Omental fat pad (tissue), 4 donors: ENCODE measurements at places on chromosomes 13 and 19. TPM values are rescaled to one million over a fixed set of nuclear protein-coding genes. Genes with fewer than 3 reads are reported as not detected.

DNA sequence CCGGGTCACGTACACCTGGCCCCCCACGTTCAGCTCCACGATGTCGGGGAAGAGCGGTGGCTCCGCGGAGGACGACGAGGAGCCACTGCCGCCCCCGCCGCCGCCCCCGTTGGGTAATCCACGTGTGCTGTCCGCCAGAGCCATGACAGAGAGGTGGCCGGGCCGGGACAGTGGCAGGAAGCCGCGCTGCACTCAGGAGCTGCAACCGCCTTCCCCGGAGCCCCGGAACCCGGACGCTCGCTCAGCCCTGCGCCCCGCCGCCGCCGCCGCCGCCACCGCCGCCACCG, 257 bp downstream of the KCTD12 start:
- no peak for DNase-seq

GRCh38 chr19:34363094-34363493, 1.9 kb upstream of the GPI start:
- DNase-seq, result no peak

- peak; percentile 75 for DNase-seq
Observed at GRCh38 chr19:47296036-47296435, 13.6 kb upstream of the C5AR1 start.

- no peak for DNase-seq
Observed at GRCh38 chr13:89925107-89925506, 1422.4 kb upstream of the MIR17HG start.

DNA sequence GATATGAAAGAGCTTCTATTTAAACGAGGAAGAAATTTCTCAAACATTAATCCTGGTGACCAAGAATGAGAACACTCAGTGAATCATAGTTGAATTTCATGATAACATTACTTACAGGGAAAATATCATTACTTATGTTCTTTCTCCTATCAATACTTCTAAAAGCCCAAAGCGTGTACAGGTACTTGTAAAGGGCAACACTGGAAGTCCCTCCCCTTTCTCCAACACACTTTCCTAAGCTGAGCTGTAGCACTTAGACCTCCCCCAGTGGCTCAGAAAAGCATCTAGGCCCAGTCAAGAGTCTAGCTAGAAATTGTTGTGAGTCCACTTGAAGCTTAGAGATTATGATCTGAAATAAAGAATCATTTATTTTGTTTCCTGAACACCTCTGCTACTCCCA, 150.7 kb downstream of the ABCC4 start:
- DNase-seq, result no peak

- DNase-seq, result no peak
Observed at GRCh38 chr19:15161028-15161984, 39.5 kb downstream of the NOTCH3 start.

DNA sequence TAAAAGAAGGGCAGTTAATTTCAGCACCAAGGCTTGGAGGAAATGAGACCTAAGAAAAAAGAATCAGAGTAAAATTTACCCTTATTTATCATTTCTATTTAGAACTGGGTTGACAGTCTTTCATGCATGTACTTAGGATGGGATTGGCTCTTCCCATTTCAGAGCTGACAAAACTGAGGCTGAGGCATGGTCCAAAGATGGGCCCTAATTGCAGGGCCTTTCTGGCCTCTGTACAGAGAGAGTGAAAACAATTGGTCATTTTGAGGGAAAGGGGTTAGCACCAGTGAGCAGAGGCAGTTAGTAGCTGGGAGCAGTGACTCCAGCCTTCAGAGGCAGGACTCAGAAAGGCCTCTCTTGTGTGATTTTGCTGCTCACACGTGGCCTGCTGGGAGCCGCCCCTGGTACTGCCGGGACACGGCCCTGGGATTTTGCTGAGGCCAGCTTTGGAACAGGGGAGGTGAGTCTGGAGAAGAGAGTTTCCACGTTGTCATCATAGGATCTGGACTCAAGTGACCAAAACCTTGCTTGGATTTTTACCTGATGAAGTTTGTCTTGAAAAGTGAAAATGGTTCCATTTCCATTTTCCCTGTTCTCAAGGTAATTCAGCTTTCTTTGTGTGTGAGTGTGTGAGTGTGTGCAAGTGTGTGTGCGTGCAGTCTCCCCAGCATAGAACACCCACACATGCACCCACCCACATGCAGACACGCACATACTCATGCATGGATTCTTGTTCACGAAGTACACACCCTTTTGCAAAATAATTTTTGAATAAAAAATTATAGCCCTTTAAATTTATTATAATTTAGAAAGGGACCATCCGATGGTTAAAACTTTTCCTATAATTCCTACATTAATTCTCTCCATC, at the start of gene ZNF536:
TSS of gene ZNF536 (plus strand) at position 425 of the 865 bp plus-strand sequence. CDS start 71,179 bp downstream, outside the sequence.
- DNase-seq, result no peak

GRCh38 chr19:51375504-51376221, 3.2 kb upstream of the NKG7 start:
- DNase-seq, result no peak

GRCh38 chr19:2549701-2550191, 73.8 kb downstream of the GADD45B start:
- DNase-seq, result no peak

DNA sequence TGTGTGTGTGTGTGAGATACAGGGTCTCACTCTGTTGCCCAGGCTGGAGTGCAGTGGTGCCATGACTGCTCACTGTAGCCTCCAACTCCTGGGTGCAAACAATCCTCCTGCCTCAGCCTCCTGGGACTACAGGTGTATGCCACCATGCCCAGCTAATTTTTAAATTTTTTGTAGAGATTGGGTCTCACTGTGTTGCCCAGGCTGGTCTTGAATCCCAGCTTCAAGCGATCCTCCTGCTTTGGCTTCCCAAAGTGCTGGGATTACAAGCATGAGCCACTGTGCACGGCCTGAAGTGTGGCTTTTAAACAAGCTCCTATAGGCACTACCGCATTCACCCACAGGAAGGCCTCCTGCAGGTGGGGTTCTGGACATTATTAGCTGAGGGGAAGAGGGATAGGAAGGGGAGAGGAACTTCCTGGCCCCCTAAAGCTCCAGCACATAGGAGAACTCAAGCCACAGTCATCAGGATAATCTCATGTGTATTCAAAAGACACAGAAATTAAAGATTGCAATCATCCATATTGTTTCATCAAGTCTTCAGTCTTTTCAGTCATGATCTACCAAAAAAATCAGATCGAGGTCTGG, 24.8 kb upstream of the SLC46A3 start:
- no peak for DNase-seq

DNA sequence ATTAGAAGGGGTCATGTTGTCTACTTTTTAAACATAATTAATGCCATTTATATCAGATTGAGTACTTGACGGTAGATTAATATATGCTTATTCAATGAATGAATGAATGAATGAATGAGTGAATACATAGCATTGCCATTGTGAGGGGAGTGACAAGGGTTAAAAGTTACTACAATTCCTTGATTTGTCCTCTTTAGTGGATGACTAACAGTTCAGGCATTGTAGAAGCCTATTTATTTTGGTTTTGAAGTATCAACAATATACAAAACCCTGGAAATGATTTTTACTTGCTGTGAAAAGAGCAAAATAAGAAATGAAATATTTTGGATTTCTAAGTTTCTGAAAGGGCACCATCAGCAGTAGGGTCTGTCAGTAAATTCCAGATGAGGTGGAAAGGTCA, 122.7 kb downstream of the CYSLTR2 start:
- DNase-seq, result no peak

DNA sequence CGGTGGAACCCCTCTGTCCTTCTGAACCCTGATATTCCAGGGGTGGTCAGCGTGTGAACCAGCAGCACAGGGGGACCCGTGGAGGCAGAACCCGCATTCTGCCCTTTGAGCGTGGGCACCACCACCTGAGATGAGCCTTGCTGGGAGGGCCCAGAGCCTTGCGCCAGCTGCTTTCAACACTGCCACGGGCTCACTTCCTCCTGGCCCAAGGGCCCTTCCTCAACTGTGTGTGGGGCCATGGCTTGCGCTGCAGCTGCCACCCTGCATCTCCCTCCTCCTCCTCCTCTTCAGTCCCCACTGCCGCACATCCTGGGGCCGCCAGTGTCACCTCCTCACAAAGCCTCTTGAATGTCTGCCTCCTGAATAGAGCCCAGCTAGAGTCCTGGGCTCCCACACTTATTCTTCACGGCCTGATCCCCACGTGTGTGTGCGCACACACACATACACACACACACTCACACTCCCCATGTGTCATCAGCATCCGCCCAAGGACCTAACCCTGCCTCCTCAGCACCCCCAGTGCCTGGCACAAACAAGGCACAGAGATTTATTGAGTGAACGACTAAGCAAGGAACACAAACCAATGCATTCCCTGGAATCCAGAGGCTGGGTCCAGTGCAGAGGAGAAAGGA, 26.9 kb upstream of the TMEM160 start:
- no peak for DNase-seq

- DNase-seq, result no peak
Observed at GRCh38 chr19:45110851-45111266, 17.9 kb downstream of the PPP1R37 start.

DNA sequence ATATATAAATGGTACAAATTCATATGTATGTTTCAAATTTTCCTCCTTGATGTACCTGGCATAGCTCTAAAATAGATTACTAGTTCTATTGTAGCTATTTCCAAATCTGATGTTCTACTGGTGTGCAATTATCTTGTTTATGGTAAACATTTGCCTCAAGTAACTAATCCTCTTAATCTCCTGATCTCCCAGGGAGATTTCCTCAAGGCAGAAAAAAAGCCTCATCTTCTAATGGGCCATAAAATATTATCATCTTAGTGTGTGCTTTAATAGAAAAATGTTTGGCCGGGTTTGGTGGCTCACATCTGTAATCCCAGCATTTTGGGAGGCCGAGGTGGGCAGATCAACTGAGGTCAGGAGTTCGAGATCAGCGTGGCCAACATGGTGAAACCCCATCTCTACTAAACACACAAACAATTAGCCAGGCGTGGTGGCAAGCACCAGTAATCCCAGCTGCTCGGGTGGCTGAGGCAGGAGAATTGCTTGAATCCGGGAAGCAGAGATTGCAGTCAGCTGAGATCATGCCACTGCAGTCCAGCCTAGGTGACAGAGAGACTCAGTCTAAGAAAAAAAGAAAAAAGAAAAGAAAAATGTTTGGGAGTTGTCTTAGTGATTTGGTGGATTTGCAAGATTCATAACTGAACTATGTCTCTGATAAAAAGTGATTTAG, 498.9 kb upstream of the SLITRK5 start:
- no peak for DNase-seq

GRCh38 chr13:33090755-33091414, 74.7 kb downstream of the KL start:
- no peak for DNase-seq

DNA sequence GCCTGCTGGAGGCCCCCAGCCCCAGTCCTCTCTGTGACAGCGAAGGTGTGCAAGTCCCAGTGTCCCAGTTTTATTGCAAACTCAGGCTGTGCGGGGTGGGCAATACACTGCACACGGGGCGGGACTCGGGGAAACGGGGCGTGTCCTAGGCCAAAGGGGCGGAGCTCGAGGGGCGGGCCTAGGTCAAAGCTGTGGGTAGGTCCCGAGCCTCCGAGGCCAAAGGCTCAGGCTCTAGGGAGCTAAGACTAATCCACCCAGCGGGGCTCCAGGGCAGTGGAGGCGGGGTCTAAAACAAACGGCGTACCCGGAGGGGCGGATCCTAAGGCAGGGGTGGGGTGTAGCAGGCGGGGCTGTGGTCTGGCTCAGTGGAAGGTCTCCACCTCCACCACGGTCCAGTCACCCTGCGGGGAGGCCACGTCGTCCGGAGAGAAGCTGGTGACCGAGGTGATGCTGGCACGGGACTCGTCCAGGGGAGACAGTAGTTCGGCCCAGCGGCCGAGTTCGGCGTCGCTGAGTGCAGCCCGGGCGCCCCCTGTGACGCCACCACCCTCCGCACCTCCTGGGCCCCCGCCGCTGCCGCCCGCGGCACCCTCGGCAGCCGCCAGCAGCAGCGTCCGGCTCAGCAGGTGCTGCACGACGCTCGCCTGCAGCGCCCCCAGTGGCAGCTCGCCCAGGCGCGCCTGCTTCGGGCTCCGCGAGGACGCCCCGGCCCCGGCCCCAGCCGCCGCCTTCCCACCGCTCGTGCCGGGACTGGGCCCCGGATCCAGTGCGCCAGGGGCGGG, 5.3 kb downstream of the PRR36 start:
- DNase-seq, result no peak

- DNase-seq, result no peak
Observed at GRCh38 chr13:105602956-105603670, 932.3 kb downstream of the EFNB2 start.

GRCh38 chr19:5799247-5800241, 5.3 kb upstream of the NRTN start:
- DNase-seq, result no peak

- no peak for DNase-seq
Observed at GRCh38 chr13:31629085-31629780, 110.1 kb upstream of the RXFP2 start.

- DNase-seq, result no peak
Observed at GRCh38 chr19:45331411-45331810, 8.7 kb upstream of the CKM start.

DNA sequence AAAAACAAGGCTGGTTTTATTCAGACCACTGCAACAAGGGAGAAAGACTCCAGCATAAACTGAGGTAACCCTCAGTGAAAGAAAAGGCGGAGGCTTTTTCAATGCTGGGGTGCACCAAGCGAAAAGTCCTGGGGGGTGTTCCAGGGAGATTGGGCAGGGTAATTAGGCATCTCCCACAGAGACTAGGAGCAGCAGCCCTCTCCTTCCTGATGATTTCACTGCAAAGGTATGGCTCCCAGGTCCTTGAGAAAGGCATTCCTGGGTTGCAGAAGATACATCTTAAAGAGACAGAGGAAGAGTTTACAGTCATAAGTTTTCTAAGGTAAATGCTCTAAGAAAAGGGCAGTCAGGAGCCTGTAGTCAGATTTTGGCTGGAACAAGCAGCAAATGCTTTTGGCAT, 412.0 kb downstream of the FOXO1 start:
- DNase-seq, result no peak

DNA sequence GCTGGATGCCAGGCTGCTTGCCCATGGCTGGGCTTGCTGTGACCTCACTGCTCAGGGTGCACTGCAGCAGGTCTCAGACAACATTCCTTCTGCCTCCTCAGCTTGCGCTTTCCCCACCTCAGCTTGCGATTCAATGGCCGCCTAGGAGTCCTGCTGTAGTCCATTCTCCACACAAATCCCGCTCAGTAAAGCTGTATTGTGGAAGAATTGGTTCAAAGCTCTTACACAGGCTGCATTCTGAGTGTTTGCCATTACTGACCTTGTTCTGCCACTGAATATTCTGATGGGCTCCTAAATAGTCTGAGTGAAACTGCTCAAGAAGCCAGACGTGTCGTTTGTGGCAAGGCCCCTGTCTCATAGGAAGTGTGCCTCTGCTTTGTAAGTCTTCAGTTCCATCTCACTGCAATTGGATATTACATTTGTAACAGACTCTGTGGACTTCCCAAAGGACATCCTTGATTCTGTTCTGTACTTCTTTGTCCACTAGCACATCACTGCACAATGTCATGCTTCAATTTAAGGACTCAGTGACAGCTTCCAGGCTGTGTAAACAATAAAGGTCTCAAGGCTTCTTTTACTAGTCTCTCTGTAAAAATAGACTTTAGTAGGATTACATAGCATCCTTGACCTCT, 49.8 kb downstream of the KATNAL1 start:
- no peak for DNase-seq

C1QTNF9 gene
- 0.69 TPM for total RNA-seq

KCNK6 gene
- 11.4 TPM for total RNA-seq

C1QTNF9B gene
- not detected for total RNA-seq

ATP4B gene
- not detected for total RNA-seq

C19orf81 gene
- not detected for total RNA-seq

TTYH1 gene
- total RNA-seq, result not detected
